ENCODE measurements at places on chromosomes 5 and 9. TPM values are rescaled to one million over a fixed set of nuclear protein-coding genes. Genes with fewer than 3 reads are reported as not detected.
A peak's percentile ranks its signal among the peaks of the same experiment; 100 is the strongest.

DNA sequence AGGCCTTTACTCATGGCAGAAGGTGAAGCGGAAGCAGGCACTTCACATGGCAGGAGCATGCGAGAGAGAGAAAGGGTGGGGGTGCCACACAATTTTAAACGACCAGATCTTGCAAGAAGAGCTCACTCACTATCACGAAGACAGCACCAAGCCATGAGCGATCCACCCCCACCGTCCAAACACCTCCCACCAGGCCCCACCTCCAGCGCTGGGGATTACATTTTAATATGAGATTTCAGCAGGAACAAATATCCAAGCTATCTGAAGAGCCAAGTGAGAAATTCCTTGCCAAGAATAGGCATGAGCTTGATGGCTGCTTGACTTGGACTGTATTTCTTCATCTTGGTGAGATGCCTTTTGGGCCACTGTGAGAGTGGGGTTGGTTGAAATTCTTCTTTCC lies 88.0 kb downstream of the PDZD2 start:
- no peak for DNase-seq

DNA sequence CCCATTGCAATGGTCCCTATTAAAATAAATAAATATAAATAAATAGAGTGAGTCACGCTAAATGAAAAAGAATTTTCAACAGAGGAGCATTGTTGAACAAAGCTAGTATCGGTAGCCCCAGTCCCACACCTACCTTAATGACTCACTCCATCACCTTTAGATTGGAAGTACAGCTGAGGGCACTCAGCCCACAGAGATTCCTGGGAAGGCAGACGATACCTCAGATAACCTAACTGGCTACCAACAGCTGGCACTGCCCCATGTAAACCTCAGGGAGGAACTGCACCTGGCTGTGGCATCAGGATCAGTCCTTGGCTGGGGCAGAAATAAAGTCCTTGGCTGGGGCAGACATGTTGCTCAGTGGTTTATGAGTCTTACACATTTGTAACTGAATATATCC lies 49.3 kb downstream of the SPRY4 start:
- DNase-seq = no peak

DNA sequence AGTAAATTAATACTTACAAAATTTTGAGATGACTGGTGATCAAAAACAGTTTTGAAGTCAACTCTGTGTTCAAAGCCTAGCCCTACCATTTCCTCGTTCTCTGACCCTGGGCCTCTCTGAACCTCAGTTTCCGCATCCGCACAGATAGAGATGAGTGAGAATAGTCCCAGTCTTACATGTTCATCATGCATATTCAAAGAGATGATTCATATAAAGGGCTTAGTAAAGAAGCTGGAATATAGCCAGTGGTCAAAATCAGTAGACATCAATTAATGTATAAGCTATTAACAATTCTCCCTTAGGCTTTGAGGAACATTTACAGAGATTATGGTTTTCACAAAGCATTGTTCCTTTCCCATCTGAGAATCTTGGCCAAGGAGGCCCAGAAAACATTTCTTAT lies 250.6 kb downstream of the SPOCK1 start:
- no peak for DNase-seq

- DNase-seq = peak; percentile 39
These were observed 1.3 kb downstream of the PTCH1 start for GRCh38 chr9:95515272-95516113.

DNA sequence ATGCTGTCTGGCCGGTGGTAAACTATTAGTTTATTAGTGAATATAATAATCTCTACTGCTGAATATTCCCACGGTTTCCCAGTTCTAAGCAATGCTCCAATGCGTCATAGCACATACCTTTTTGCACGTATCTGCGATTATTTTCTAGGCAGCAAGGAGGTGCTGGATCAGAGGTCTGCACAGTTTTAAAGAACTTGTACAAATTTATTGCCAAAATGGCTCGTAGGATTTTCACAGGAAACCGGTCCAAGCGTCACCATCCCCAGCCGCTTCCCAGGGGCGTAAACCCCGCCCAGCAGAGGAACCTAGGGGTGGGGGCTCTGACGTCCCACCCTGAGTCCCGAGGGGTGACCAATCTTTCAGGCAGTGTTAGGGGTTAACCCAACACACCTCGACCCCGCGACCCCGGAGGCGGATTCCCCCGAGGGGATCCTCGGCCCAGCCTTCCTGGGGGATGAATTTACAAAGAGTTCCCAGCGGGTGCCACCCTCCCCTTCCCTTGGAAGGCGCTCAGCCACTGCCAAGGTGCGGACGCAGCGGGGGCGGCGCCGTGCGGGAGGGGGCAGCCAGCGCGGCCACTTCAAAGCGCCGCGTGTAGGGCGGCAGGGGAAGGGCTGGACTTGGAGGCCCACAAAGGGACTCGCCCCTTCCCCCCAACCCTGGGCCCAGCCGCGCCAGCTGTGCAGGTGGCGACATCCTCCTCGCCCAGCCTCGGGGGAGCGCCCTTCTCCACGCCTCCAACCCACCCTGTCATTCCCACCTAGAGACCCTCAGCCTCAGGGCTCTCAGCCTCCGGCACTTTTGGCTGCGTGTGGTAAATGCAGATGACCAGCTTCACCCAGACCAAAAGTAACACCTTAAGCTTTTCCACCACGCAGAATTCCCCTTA lies 43.5 kb upstream of the TCF7 start:
- DNase-seq = peak; percentile 23

Gene EDIL3
- total RNA-seq = not detected

GRCh38 chr5:117954331-117954730 lies 1034.0 kb downstream of the DTWD2 start:
- DNase-seq = no peak

DNA sequence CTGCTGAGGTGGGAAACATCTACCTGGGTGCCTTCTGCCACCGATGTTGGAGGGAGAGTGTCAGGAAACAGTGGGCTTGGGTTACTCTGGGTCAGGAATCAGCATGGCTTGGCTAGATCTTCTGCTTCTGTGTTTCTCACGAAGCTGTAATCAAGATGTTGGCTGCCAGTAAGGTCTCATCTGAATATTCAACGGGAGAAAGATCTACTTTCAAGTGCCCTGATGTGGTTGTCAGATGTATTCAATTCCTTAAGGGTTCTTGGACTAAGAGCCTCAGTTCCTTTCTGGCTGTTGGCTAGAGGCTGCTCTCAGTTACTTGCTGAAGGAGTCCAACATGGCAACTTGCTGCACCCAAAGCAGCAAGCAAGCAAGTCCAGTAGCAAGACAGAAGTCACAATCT lies 41.9 kb upstream of the STOM start:
- DNase-seq = no peak

DNA sequence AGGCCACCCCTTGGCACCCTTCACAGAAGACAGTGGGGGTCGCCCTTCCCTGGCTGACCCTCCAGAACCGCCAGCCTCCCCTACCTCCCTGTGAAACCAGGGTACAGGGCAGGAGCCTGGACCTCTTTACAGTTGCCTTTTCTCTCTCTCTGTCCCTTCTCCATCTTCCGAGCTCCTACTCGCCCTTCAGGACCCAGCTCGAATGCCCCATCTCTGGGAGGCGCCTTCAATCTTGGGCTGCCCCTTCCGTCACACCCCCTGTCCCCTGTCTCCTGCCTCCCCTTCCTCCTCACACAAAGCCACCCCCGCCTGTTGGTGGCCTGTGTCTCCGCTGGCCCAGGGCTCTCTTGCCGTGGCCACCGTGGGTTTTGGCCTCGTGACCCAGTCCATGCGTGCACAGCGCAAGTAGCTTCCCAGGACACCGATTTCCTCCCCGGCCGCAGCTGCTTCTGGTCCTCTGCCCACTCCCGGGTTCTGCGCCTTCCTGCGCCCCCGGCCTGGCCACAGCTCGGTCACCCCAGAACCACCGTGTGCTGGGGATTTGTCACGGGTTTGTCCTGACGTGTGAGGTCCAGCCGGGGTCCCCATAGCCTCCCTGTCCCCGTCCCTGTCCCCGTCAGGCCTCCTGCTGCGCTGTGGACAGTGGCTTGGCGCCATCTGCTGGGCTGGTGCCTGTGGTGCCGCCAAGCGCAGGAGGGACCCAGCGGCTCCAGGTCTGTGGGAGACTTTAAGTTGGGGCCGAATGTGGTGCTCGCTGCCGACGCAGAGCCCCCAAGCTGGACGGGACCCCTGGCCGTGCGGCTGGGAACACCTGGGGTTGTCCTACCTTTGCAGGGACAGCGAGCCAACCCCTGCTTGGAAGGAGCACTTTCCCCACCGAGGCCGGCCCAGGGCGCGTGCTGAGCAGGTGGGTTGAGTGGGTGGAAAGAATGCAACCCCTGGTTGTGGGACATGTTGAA lies 4.0 kb upstream of the TMEM250 start:
- peak; percentile 69 for DNase-seq

Gene PCDHGB4
- not detected for total RNA-seq

GRCh38 chr9:129146441-129146941 lies 31.6 kb downstream of the IER5L start:
- no peak for DNase-seq

Gene KIF4B
- total RNA-seq = not detected

- no peak for DNase-seq
These were observed 482 bp downstream of the SLC27A6 start for GRCh38 chr5:128965638-128966302.

Gene TRIM36
- not detected for total RNA-seq

DNA sequence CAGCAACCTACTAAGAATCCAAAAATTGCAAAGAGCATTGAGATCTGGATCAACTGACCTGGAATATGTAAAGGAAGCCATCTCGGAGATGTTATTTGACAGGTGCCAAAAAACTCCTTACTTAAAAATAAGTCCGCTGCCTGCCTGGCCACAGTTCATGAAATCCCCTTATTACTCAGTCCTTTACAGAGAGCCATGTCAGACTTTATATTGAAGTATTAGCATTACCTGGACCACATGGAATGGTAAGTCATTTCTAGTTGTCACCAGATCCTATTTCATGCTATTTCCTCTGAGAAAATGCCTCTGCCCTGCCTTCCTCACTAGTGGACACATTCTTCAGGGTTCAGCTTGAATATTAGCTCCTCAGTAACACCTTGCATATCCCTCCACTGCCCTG lies 115.7 kb downstream of the DEPDC1B start:
- no peak for DNase-seq

Gene ATP10B
- total RNA-seq = not detected

GRCh38 chr5:90962481-90962880 lies 403.9 kb downstream of the ADGRV1 start:
- no peak for DNase-seq

DNA sequence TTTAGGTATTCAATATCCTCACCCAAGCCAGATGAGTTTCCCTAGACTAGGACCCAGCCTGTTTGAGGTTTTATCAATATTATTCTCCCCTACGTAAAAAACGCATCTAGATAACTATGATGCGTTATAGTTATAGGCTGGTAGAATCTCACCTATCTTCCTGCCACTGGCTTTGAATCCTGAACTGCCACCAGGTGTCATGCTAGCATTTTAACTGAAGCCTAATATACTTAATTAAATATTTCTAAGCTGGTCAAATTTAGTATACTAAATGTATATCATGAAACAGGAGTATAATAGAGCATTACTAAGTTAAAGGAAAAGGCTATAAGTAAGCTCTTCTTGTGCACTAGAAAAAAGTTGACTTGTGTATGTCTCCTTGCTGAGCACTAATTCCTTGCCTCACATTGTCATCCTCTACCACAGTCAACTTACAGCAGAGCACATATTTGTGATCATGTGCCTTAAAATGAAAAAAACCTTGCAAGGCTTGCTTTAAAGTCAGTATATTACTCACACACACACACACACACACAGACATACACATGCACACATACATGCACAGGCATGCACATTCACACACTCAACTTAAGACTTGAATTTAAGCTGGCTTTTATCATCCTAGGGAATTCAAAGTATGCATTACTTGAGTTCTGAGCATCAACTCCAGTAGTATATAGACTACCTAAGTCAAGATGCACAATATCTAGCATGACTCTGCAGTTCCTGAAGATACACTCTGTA lies 303.4 kb downstream of the ADGRV1 start:
- DNase-seq = no peak

GRCh38 chr9:94135222-94135621 lies 51.0 kb downstream of the PTPDC1 start:
- DNase-seq = no peak

Gene PLPPR1
- not detected for total RNA-seq

GRCh38 chr9:28270156-28270555 lies 696.9 kb upstream of the C9orf72 start:
- DNase-seq = no peak

DNA sequence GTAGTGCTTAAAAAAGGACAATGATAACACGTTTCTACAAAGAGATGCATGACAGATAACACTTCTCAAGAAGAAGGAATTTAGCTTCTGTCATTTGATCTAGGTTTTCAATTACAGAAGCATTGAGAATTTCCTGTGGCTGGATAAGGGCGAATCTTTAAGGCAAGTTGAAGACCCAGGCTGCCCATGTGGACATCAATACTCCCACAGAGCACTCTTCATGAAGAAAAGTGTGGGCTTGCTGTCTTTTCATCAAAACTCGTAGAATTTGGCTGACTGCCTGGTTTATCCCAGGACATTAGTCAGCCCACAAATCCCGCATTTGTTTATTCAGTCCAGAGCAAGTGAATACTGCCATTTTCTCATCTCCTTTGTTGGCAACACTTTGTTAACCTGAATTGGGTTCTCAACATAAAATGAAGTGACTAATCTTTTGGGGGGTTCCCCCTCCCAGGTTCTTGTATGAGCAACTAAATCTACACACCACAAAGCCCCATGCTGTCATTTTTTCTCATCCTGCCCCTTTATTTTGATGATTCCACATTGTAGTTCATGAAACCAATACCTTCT lies 43.4 kb upstream of the CDKN2B start:
- peak; percentile 74 for DNase-seq

Gene SLCO6A1
- total RNA-seq = not detected

GRCh38 chr5:68271124-68271523 lies 55.6 kb downstream of the PIK3R1 start:
- no peak for DNase-seq

- no peak for DNase-seq
These were observed 97.5 kb downstream of the COL5A1 start for GRCh38 chr9:134738869-134739659.

Gene SLC25A51
- total RNA-seq = 25.3 TPM

DNA sequence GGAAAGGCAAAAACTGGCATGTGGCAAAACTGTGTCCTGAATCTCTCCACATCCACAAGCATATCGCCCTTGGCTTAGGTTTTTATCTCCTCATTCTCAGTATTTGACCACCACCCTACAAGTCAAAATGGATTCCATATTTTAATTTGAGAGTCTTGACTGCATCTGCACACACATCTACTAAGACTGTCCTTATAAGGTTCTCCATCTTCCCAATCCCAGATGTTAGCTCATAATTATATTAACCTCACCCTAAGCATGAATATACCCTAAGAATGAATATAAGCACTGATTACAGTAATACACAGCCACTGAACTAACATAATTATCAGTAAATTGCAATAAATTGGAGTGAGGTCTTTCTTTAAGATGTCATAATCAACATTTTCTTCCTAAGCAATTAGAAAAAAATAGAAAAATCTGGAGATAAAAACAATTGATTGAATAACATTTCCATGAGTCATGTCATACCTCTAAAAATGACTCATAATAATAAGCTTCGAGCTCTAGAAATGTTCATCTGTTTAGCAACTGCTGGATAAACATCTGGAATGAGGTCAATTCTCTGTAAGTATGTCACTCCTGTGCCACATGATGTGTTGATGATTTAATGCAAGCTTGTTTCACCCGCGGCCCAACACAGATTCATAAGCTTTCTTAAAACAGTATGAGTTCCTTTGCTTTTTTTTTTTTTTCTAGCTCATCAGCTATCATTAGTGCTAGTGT lies 39.9 kb upstream of the PAM start:
- no peak for DNase-seq

Gene IL6ST
- 234 TPM for total RNA-seq

- no peak for DNase-seq
These were observed 404.1 kb downstream of the PTPRD start for GRCh38 chr9:10208691-10209069.

- no peak for DNase-seq
These were observed 254.6 kb downstream of the ASTN2 start for GRCh38 chr9:117160254-117160653.

Gene GOLGA1
- total RNA-seq = 29.1 TPM

All from CD4-positive, CD25-positive, alpha-beta regulatory T cell (primary cell).